ENCODE measurements at places on chromosomes 12 and 14. TPM values are rescaled to one million over a fixed set of nuclear protein-coding genes. Genes with fewer than 3 reads are reported as not detected.

GRCh38 chr14:102544046-102544746 is 34.6 kb upstream of the ANKRD9 start:
- DNase-seq = no peak

GLS2 gene
- polyA plus RNA-seq = 0.57 TPM

GRCh38 chr12:68844788-68845695 is 37.1 kb downstream of the MDM2 start:
- no peak for DNase-seq

- DNase-seq = no peak
Observed at GRCh38 chr14:60356906-60357550, 108.0 kb downstream of the PPM1A start.

ZNF26 gene
- 15.9 TPM for polyA plus RNA-seq

- DNase-seq = peak; percentile 54
Observed at GRCh38 chr14:106605548-106606448, 1079.4 kb downstream of the TMEM121 start.

- DNase-seq = no peak
Observed at GRCh38 chr12:123058980-123059379, 78.5 kb downstream of the ARL6IP4 start.

SDSL gene
- polyA plus RNA-seq = 2.7 TPM

- DNase-seq = no peak
Observed at GRCh38 chr12:58106195-58106594, 164.8 kb downstream of the ATP23 start.

GRCh38 chr14:51607711-51608110 is 44.0 kb upstream of the FRMD6 start:
- no peak for DNase-seq

- DNase-seq = no peak
Observed at GRCh38 chr14:49056021-49056420, 530.2 kb downstream of the RPS29 start.

ACTR6 gene
- polyA plus RNA-seq = 41.3 TPM

GRCh38 chr14:44778604-44779003 is 183.1 kb downstream of the KLHL28 start:
- no peak for DNase-seq

DNA sequence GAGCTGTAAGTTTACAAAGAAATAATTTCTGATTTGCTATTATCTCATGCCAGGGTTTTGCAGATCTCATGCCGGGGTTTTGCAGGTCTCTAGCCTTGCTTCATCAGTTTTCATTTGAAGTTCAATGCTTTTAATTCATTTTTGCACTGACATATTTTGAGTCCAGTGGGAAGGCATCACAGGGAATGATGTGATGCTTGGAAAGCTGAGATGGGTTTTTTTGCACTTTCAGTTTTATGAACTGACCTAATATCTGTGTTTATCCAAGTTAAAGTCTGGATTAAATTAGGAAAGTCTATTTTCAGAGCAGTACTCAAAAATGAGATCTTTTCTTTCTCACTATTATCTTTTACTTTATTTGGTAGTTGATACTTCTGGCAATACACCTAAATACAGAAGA is 23.6 kb upstream of the REP15 start:
- DNase-seq = no peak

PTPRO gene
- polyA plus RNA-seq = not detected

GRCh38 chr12:16189849-16190248 is 87.6 kb downstream of the SLC15A5 start:
- DNase-seq = no peak

- no peak for DNase-seq
Observed at GRCh38 chr12:15601210-15601800, 187.9 kb downstream of the EPS8 start.

DNA sequence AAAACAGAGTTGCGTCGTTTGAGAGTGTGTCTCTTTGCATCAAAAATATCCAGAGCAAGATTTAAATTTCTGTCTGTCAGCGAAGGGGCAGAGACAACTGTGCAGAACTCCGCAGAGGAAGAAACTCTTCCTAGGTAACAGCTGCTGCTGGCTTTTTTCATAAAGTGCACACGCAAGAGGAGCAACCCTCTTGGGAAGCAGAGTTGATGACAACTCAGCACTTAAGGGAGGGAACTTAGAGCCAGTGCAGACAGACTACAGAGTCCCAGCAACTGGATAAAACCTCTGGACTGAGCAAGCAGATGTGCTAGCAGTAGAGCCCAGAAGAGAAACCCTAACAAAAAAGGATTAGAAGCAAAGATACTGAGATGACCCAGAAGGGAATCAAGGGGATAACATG is 337.1 kb downstream of the PCNX1 start:
- no peak for DNase-seq

BEGAIN gene
- polyA plus RNA-seq = not detected

- no peak for DNase-seq
Observed at GRCh38 chr14:99143793-99144192, 128.2 kb downstream of the BCL11B start.

FLVCR2 gene
- 1.4 TPM for polyA plus RNA-seq

- DNase-seq = no peak
Observed at GRCh38 chr14:91279354-91279753, 34.9 kb upstream of the GPR68 start.

CHGA gene
- polyA plus RNA-seq = not detected
